ENCODE measurements at places on chromosomes 3 and 15.

- DNase-seq = no peak
Measured at GRCh38 chr3:167166594-167167253, 213.4 kb downstream of the ZBBX start.

DNA sequence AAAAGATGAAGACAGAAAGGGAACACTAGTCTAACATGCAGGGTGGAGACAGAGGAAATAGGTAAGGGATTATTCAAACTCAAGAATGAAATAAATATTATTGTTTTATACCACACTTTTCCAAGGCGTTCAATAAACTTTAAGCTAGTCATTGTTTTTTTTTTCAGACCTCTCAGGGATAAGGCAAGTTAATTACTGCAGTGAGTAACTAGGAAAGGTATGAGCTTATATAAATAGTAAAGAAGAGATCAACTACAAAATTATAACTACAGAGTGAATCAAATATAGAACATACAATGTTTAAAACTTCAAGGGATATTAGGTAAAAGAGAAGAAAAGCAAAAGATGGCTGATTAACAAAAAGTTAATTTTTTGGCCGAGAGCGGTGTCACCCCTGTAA lies 31.5 kb upstream of the XXYLT1 start:
- no peak for DNase-seq

DNA sequence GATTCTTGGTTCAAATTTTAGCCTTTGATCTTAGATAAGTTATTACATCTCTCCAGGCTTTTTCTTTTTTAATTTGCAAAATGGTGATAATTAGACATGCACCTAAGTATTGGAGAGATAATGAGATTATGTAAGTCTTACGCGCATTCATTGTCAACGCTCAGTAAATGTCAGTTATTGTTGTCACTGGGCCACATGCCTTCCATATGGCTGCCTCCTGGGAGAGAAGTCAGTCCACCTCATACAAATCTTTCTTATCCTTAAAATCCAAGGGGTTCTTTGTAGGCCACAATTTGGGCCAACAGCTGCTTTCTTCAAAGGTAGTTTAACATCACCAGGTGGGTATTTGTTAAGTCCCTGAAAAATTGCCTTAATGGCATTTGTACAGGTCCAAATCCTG lies 25.5 kb upstream of the PTPRG start:
- DNase-seq = no peak

DNA sequence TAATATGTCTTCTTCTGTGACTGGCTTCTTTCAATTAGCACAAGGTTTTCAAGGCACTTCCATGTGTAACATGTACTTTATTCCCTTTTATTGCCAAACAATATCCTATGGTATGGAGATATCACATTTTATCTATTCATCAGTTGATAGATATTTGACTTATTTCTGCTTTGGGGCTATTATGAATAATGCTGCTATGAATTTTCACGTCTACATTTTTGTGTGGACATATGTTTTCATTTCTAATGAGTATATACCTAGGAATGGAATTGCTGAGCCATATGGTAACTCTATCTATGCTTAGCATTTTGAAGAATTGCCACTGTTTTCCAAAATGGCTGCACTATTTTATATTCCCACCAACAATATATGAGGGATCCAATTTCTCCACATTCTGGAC lies 3.6 kb upstream of the AGTR1 start:
- no peak for DNase-seq

DNA sequence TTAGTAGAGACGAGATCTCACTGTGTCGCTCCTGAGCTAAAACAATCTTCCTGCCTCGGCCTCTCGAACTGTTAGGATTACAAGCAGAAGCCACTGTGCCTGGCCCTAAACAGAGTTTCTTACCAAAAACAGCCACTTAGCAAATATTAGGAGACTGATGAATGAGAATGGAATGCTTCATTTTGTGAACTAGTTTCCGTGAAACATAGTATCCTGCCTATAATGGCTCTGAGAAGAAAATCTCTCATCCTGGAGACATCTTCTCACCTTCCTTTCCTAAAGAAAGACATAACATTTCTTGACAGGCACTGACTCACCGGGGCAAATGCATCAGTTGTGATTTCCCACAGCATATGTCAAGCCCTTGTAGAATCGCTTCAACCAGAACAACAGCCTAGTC lies 44.9 kb downstream of the GJD2 start:
- DNase-seq = peak; percentile 77

GRCh38 chr3:39848365-39848764 lies 39.0 kb downstream of the MYRIP start:
- DNase-seq = no peak

DNA sequence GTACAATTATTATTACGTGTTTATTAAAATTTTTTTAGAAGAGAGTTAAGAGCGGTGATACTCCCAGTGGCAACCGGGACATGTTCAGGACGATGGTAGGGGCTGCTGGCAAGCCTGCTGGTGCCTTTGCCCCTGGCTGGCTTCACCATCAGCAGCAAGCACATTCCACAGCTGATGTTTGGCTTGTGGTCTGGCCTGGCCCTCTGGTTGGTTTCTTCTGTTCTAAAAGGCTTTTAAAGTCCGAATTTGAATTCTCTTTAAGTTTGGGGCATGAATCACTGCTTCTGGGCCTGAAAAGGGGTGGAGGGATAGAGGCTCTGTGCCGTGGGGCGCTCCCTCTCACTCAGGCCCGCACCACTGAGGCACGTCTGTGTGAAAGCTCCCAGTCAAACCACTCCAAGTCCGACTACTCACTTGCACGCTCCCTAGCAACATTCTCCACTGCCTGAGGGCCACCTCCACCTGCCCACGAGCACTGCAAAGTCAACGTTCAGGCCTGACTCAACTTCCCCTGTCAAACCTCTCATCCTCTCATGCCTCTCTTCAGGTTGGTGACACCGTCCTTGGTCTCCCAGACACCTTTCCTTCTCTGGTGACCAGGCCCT lies 10.1 kb downstream of the ITGA11 start:
- no peak for DNase-seq

GRCh38 chr15:28132524-28133275 lies 33.6 kb upstream of the OCA2 start:
- DNase-seq = no peak

GRCh38 chr15:34620142-34620541 lies 36.7 kb upstream of the GOLGA8B start:
- DNase-seq = no peak

GRCh38 chr3:42102571-42102970 lies 11.4 kb downstream of the TRAK1 start:
- DNase-seq = no peak

GRCh38 chr3:72287956-72288355 lies 503.0 kb upstream of the PROK2 start:
- DNase-seq = no peak

DNA sequence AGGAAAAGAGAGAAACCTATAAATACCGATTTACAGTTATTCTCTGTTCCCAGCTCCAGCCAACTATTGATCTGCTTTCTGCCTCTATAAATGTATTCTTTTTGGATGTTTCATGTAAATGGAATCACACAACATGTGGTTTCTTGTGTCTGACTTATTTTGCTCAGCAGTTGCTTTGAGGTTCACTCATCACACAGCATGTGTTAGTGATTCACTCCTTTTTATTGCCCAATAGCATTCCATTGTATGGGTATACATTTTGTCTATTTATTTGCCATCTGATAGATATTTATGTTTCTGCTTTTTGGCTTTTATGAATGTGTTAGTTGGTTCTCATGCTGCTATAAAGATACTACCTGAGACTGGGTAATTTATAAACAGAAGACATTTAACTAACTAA lies 23.6 kb downstream of the CCR1 start:
- DNase-seq = peak; percentile 76

- no peak for DNase-seq
Measured at GRCh38 chr3:77142578-77142977, 102.7 kb downstream of the ROBO2 start.

DNA sequence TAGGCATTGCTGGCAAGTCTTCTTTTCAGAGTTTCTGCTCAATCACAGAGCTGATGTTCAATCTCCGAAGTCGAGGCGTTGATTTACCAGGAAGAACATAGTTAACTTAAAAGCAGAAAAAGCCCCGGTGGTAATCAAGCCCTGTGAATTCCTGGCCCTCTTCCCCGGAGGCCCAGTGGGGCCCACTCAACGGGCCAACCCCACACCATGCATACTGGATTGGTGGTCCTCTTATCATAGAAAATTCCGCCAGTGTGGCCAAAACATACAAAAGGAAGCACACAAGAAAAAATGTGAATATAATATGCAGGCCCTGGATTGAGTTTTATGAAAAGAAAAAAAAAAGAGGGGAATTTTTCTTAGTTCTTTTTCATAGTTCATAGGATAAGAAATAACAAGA lies 873.0 kb upstream of the NR2F2 start:
- no peak for DNase-seq

- peak; percentile 32 for DNase-seq
Measured at GRCh38 chr15:70853318-70853972, 512 bp downstream of the LARP6 start.

GRCh38 chr3:157113832-157114505 lies 46.0 kb downstream of the CCNL1 start:
- no peak for DNase-seq

- no peak for DNase-seq
Measured at GRCh38 chr15:51750186-51750585, 1.2 kb upstream of the TMOD2 start.

GRCh38 chr15:39495871-39496840 lies 84.7 kb upstream of the THBS1 start:
- DNase-seq = no peak

DNA sequence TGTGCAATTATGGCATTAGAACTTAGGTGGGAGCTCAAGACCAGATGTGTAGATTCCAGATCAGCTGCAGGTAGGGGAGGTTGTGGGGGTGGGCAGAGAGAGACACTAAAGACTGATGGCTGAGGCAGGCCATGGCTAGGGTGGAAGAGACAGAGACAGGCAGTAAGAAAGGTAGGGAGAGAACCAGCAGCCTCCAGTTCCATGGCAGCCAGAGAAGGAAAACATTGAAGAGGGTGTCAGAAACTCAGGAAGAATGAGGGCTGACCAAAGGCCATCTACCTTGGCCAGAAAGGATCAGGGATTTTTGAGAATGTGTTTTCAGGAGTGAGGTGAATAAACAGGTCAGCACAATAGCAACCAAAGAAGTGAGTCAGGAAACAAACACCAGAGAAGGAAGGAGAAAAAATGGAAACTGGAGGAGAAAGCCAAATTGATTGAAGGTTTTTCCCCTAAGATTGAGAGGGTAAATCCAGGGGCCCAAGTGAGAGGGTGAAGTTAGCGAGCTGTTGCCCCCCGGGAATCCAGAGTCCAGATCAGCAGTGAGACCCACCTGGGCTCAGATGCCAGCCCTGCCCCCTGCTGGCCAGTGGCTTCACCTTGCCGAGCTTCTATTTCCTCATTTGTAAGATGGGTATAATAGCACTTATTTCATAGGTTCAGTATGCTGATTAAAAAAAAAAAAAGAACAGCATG lies 41.0 kb downstream of the ABHD2 start:
- peak; percentile 40 for DNase-seq

DNA sequence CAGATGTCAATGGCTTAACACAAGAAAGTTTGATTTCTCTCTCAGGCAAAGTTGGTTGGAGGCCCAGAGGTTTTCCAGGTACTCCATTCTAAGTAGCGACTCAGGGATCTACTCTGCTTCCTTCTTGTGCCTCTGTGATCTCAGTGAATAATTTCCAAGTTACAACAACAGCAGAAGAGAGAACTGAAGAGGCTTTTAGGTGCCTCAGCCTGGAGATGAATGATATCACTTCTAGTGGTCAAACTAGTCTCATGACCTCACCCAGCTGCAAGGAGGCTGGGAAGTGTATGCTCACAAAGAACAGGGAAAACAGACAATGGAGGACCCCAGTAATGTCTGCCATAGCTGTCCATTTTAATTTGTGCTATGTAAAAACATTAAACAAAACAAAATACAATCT lies 4.6 kb upstream of the PRICKLE2 start:
- no peak for DNase-seq

DNA sequence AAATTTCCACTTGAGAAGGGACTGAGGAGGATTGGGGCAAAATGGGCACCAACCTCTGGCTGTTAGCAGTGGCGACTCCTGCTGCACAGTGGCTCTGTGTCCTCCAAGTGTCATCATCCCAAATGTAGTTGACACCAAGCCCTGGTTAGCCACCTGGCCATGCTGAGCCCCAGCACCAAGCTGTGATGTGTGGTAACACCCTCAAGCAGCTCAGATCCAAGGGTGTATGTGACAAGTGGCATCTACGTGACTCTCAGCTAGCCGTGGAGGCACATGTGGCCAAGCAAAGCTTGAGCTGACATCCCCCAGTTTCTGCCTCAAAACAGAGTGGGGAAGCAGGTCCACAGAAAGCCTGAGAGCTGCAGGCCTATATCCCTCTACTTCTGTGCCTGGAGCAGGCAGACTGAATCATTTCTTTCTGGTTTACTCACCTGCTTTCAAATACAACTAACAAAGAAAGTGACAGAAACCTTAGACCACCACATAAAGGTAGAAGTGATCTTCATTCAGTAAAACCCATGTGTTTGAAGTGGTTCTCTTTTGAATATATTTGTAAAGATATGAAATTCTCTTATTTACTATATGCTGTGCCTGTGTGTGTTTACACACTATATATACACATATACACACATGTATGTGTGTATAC lies 40.0 kb downstream of the FOXP1 start:
- DNase-seq = no peak

GRCh38 chr3:119329551-119329950 lies 35.4 kb downstream of the ARHGAP31 start:
- DNase-seq = no peak

- DNase-seq = peak; percentile 98
Measured at GRCh38 chr3:15797642-15798303, at the start of gene ANKRD28. Gene ANKRD28 (minus strand): TSS chr3:15797979. CDS start chr3:15796521, 1,458 bp downstream.

- DNase-seq = peak; percentile 65
Measured at GRCh38 chr15:63945007-63945788, 101.1 kb downstream of the DAPK2 start.

- DNase-seq = no peak
Measured at GRCh38 chr3:179681492-179682263, 28.8 kb downstream of the USP13 start.

GRCh38 chr3:62818347-62818746 lies 56.9 kb downstream of the CADPS start:
- no peak for DNase-seq

- DNase-seq = peak; percentile 46
Measured at GRCh38 chr3:127953091-127954035, 38.3 kb downstream of the KBTBD12 start.

GRCh38 chr3:114527036-114527644 lies 233.3 kb downstream of the TIGIT start:
- peak; percentile 27 for DNase-seq

GRCh38 chr3:159620873-159621272 lies 367.8 kb upstream of the IL12A start:
- peak; percentile 93 for DNase-seq

GRCh38 chr15:39058351-39059131 lies 493.9 kb upstream of the RASGRP1 start:
- DNase-seq = no peak

GRCh38 chr3:171257251-171258203 lies 202.7 kb downstream of the TNIK start:
- peak; percentile 25 for DNase-seq

DNA sequence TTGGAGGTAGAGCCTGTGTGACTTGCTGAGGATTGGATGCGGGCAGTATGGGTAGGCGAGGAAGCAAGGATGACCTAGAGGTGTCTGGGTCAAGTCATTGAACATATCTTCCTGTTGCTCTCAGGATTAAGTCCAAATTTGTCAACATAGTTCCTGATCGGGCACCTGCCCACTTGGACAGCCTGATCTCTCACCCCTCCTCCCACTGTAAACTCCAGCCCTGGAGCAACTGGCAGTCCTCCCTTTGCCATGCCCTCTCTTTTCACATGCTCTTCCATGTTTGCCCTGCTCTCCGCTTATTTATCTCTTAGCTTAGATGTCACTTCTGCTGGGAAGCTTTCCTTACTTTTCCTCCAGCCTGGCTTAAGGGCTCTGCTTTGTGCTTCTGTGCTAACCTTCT lies 47.6 kb upstream of the PPP4R2 start:
- DNase-seq = no peak
